ENCODE measurements at places on chromosomes 6 and 20. TPM values are rescaled to one million over a fixed set of nuclear protein-coding genes. Genes with fewer than 3 reads are reported as not detected.

GRCh38 chr6:135465307-135465706, 32.2 kb downstream of the AHI1 start:
- H3K27me3 ChIP-seq, result no peaks in the 10 kb centered on the region
- H3K27ac ChIP-seq, result no peak overlapping the region
- no peaks in the 10 kb centered on the region for H3K36me3 ChIP-seq
- no peaks in the 10 kb centered on the region for H3K4me1 ChIP-seq
- no peak overlapping the region for H3K4me3 ChIP-seq

Gene HLA-DOA
- 2.7 TPM for total RNA-seq

Gene LIME1
- total RNA-seq, result 1.2 TPM

- peak; percentile 13 for DNase-seq
- H3K4me3 ChIP-seq, result no peak overlapping the region
- no peaks in the 10 kb centered on the region for H3K27me3 ChIP-seq
- no peak overlapping the region for H3K27ac ChIP-seq
- no peaks in the 10 kb centered on the region for H3K36me3 ChIP-seq
- H3K4me1 ChIP-seq, result no peaks in the 10 kb centered on the region
Observed at GRCh38 chr6:19210849-19211590, 626.1 kb upstream of the ID4 start.

GRCh38 chr20:41340327-41341055, at the start of gene LPIN3:
Gene LPIN3, plus strand, starts transcription at chr20:41340821. Its CDS starts 4,983 bp downstream, at chr20:41345804.
- H3K4me1 ChIP-seq, result peaks cover 41% of the 10 kb centered on the region
- peak within 1 kb of the TSS; percentile 6 for H3K4me3 ChIP-seq
- peaks cover 2% of the 10 kb centered on the region for H3K36me3 ChIP-seq
- DNase-seq, result peak; percentile 90

GRCh38 chr20:47949230-47949629, 163.9 kb upstream of the SULF2 start:
- DNase-seq, result no peak
- H3K4me1 ChIP-seq, result peaks cover 7% of the 10 kb centered on the region
- no peak overlapping the region for H3K27ac ChIP-seq
- no peaks in the 10 kb centered on the region for H3K27me3 ChIP-seq

Gene DEFB124
- total RNA-seq, result not detected

- DNase-seq, result no peak
- H3K27ac ChIP-seq, result no peak overlapping the region
- no peaks in the 10 kb centered on the region for H3K36me3 ChIP-seq
- H3K4me1 ChIP-seq, result peaks cover 2% of the 10 kb centered on the region
- H3K4me3 ChIP-seq, result no peak overlapping the region
Observed at GRCh38 chr6:154502553-154502952, 7.9 kb downstream of the CNKSR3 start.

Data from heart right ventricle (tissue), 16 donors.